A172 (cell line): ENCODE measurements at places on chromosomes 5 and 9.

- no peak for DNase-seq
Measured at GRCh38 chr5:89662499-89662898, 747.1 kb downstream of the CETN3 start.

DNA sequence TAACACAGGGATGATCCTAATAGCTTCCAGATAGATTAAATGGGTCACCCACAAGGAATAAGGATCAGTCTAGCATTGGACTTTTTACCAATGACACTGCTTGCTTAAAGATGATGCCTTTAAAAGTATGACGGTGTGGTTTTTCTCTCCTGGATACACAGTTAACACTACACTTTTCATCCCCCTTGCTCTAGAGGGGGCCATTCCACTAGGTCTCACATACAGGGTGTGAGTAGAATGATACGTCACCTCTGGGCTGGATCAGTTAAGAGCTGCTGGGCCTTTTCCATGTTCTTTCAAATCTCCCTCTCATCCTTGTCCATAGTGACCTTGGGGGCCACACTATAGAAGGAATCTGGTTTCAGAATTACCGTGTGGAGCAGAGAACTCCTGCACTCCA, 140.6 kb downstream of the FSTL4 start:
- DNase-seq = no peak

GRCh38 chr9:74887041-74887980, at the start of gene TRPM6:
TRPM6 (minus strand) TSS chr9:74887921; CDS start chr9:74887856, 65 bp downstream.
- peak; percentile 53 for DNase-seq

GRCh38 chr9:80552931-80553330, 981.2 kb downstream of the TLE4 start:
- no peak for DNase-seq

DNA sequence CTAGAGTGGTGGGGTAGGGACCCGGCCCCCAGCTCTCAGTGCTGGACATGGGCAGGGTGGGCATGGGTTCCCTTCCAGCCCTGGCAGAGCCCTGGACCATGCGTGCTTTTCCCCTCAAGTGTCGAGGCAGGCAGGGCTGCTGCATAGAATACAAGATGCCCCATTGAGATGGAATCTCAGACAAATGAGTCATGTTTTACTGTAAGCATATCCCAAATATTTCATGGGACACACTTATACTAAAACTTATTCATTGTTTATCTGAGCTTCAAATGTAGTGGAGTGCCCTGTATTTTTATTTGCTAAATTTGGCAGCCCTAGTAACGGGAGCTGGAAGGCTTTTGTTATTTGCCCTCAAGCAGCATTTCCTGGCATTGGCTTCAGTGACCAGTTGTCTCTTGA, 3.2 kb upstream of the RNU6ATAC start:
- DNase-seq = peak; percentile 61

GRCh38 chr9:103152473-103152872, 157.3 kb downstream of the CYLC2 start:
- DNase-seq = no peak

DNA sequence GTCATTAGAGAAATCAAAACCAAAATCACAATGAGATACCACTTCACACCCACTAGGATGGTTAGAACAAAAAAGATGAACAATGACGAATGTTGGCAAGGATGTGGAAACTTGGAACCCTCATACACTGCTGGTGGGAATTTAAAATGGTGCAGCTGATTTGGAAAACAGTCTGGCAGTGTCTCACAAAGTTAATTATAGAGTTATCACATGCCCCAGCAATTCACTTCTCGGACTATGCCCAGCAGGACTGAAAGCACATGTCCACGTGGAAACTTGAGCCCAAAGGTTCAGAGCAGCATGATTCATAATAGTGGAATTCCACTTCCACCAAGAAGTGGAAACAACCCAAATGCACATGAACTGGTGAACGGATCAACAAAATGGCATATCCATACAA, 85.0 kb upstream of the HRH2 start:
- peak; percentile 90 for DNase-seq

DNA sequence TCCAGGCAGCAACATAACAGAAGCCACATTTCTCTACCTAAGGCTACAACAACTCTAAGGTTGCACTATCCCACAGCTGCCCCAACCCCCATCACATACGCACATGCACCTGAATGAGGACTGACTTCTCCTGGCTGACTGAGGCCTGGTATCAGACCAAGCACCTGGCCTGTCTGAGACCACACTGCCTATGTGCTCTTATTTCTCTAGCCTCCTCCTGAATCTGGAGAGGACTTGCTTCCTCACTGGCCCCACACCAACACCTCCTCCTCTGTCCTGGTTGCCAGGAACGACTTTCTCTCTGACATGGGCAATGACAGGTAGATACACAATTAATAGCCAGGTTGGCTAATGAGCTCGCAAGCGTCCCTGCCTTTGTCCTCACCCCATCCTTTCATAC, 14.9 kb upstream of the VDAC1 start:
- no peak for DNase-seq

DNA sequence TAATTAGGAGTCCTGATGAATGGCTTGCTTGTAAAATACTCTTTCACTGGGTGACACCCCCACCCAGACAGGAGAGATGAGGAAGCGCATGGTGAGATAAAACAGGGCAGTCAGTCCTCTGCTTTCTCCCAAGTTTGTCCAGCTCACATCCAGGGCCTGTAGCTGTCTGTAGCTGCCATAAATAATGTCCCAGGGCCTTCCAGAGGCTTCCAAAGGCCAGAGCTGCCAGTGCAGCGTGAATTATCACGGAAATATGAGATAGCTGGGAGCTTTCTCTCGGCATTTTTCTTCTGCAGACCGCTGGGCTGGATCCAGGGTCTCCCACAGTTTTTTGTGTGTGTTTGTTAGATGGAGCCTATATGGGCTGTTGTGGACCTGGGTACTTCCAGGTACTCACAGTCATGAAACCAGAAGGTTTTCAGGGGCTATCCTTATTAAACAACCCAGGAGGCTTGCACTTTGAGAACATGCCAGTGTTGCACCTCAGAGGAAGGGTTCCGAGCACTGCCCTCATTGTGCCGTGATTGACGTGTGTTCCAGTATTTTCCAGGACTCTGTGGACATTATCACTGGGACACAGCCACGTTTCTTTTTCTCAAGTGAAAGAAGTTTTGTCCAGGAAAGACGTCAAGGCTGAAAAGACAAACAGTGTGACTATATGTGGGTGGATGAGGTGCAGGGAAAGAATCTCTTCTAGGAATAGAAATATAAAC, 117.5 kb downstream of the FGF1 start:
- no peak for DNase-seq

DNA sequence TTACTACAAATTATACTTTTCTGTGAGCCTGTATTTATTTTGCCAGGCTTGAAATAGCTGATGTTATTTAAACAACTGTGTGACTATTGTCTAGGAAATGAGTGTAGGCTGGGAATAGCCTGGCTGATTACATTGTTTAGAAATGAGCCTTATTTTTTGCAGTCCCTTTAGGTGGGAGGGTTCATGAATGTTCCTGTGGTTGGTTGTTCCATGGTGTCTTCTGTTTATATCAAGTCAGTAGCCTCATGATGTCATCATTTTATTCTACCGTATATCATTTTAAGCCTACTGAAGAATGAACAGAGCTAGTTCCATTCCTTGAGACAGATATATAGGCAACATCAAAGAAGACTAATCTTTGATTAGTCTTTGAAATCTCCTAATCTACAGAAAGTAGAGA, 53.1 kb downstream of the MAP1B start:
- DNase-seq = no peak

DNA sequence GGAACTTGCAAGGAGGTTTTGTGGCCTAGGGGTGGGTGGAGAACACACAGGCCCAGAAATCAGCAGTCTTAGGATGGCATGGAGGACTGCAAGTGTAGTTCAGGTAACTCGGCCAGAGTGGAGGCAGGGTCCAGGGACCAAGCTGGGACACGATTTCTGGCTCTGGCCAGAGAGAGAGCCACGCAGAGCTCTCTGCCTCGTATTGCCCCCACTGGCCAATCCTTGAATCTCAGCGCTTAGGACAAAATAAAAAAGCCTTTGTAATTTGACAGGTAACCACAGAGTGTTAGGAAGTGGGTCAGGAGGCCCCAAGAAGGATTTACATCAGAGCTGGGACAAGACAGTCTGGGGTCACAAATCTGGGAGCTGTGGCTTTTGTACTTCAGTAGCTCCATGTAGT, 11.7 kb downstream of the MAP3K1 start:
- no peak for DNase-seq

DNA sequence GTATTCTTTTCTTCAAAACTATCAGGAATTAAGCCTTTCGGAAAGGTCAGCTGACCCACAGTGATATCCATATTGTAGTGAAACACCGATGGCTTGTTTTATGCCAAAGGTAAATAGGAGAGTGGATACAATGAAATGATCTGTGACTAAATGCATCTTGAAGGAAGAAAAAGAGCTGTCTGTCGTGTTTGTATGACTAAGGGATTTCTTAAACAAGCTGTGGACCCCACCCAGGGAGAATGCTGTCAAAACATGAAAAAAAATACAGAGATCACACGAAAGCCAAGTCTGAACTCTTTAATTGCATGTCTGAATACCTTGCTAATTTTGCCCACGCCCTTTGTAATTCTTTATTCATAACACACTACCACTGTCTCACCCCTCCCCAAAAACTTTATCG, 286.4 kb upstream of the WWC1 start:
- DNase-seq = no peak

- DNase-seq = no peak
Measured at GRCh38 chr5:33482335-33482734, 41.6 kb downstream of the TARS1 start.
